ENCODE measurements at places on chromosomes 5 and 9. TPM values are rescaled to one million over a fixed set of nuclear protein-coding genes. Genes with fewer than 3 reads are reported as not detected.

UGT3A2 gene
- 4.4 TPM for total RNA-seq

MYMK gene
- 2.8 TPM for total RNA-seq

GPR151 gene
- total RNA-seq: not detected

BTNL8 gene
- 0.47 TPM for total RNA-seq

DIPK1B gene
- 39.6 TPM for total RNA-seq

PDE6A gene
- total RNA-seq: 0.06 TPM

TRIM41 gene
- total RNA-seq: 22.5 TPM

FOXD1 gene
- 13.9 TPM for total RNA-seq

CARTPT gene
- total RNA-seq: 0.23 TPM

LCN10 gene
- 0.47 TPM for total RNA-seq

GALNT12 gene
- total RNA-seq: 3.9 TPM

ARAP3 gene
- 17.6 TPM for total RNA-seq

SHOC1 gene
- 1.2 TPM for total RNA-seq

CFAP157 gene
- 1.5 TPM for total RNA-seq
